Activated gamma-delta T cell treated with Interleukin-2 at 50 U/mL for 16 hours (primary cell): ENCODE measurements at places on chromosomes 1 and 21.

- DNase-seq, result no peak
These were observed 2.1 kb upstream of the KLHDC9 start for GRCh38 chr1:161096015-161096414.

- DNase-seq, result no peak
These were observed 4.0 kb upstream of the MEX3A start for GRCh38 chr1:156086256-156086662.

DNA sequence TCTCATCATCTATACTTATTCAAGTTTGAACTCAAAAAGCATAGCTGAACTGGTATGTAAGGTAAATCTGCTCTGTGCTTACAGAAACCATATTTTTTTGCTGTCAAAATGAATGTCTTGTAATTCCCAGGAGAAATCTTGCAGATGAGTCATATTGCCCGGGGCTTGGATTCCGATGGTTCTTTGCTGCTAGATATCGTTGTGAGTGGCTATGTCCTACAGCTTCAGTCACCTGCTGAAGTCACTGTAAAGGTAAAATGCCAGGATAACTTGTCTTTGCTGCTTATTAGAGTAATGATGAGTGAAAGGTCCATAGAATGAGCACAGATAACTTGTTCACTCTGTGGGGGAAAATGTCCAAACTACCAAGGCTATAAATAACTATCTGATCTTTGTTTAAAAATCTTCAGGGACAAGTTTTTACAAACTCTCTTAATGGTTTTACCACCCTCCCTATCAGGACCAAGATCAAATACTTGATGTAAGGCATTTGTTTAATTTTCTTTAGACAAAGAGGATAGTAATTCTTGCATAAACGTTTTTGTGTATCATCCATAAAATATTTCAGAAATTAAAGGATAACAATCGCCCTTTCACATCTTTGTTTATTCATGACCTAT, 222.3 kb downstream of the TPR start:
- no peak for DNase-seq

DNA sequence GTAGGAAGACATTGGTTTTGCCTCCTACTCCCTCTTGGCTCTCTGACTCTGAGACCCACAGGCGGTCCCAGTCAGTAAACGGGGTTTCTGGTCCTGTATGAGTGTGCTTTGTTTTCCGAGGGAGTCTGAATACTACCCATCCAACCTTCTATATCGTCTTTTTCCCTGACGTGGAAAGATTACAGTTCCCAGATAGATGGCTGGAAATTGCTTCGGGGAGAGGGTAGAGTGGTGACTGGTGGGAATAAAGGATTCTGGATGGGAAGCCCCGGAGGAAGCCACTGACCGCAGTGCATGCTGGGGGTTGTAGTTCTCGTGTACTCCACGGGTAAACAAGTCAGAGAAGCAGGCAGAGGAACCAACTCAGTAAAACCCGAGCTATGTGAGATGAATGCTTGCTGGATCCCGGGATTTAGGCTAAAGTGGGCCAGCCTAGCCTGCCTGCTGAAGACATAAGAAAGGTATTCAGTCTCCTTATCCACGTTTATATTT, 66.2 kb upstream of the IRF2BP2 start:
- peak; percentile 37 for DNase-seq

GRCh38 chr1:19461220-19461554, 24.2 kb downstream of the CAPZB start:
- no peak for DNase-seq

DNA sequence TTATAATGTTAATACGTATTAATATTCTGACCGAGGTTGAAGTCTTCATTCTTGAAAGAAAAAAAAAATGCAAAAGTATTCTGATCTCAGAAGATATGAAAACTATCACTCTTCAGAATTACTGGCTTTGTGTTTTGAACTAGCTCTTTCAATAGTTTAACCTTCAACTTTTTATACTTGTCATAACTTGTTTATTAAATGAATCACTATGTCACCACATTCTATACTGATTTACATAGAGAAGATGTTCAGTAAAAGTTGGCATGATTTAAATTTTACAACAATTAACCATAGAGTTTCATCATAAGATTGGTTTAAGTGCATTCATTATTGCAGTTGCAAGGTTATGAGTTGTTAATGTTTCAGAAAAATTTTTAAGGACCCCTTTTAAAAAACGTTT, 57.3 kb downstream of the HS2ST1 start:
- DNase-seq, result no peak

DNA sequence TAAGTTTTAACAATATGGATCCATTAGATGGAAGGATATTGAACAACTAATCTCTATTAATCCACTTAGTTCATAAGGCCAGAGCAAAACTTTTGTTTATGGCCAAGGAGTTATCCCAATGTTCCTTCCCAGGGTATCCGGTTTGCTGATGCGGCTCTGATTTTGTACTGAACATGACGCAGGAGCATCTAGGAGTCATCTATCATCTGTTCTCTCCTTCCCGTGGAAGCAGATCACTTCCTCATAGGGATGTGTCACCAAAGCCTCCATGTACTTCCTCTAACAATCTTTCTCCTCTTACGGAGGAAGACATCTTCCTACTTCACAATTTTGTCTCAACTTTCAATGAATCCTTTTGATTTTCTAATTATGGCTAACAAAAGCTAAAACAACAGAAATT, 206.6 kb downstream of the APP start:
- no peak for DNase-seq

DNA sequence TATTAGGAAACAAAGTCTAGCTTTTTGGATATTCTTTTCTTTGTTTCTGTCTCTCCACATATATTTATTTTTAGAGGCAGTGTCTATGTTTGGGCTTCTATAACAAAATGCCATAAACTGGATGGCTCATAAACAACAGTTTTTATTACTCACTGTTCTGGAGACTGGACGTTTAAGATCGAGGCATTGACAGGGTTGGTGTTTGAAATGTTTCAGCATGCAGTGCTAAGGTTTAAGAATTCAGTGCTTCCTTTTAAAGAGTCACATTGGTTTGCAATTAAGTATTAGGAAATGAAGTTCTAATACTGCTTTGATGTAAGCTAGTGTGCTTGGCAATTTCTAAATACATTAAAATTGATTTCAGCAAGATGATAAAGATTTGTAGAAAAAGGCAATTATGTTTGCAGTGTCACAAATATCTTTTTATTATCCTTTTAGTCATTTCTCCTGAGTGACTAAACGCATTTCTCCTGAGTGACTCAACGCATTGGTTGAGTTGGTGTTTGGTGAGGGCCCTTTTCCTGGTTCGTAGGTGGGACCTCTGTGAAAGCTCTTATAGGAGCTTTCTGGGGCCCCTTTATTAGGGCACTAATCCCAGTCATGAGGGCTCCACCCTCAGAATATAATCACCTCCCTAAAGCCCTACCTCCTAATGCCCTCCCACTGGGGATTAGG, 317.0 kb downstream of the USP25 start:
- no peak for DNase-seq

- DNase-seq, result no peak
These were observed 2.2 kb downstream of the MMEL1 start for GRCh38 chr1:2630498-2631135.

DNA sequence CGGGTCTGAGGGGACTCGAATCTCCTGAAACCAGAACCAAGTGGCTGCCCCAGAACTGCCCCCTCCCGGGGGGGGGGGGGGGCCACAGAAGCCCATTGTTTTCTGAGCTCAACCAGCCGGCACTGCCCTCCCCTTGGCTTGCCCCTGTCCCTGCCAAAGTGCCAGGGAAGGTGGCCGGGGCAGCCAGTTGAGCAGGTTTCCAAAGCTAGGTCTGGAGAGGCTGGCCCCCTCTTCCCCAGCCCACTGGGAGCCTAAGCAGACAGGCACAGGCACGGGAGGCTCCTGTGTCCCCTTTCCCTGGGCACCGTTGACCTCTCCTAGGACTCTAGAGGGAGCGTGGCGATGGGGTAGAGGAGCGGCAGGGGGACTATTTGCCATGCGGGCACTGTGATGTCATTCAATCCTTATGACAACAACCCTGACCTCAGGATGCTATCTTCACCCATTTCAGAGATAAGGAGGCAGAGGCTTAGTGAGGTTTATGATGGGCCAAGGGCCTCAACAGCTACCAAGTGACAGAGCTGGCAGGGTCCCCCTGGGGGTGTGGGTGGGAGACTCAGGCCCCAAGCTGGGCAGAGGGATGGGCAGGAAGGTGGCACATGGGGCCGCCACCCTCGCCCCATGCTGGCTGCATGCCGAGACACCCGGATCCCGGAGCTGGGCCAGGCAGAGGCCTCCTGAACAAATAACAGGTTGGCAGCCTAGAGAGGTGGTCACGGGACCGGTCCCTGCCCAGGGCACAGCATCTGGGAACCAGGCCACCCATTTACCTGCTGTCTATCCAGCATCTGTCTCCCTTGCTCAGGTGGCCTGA, 35.0 kb downstream of the RAP1GAP start:
- no peak for DNase-seq

GRCh38 chr21:16372586-16372985, 642.8 kb downstream of the USP25 start:
- DNase-seq, result no peak
